ENCODE measurements at places on chromosomes 7 and 10.

- DNase-seq, result no peak
Measured at GRCh38 chr7:11584406-11585031, 247.5 kb downstream of the THSD7A start.

DNA sequence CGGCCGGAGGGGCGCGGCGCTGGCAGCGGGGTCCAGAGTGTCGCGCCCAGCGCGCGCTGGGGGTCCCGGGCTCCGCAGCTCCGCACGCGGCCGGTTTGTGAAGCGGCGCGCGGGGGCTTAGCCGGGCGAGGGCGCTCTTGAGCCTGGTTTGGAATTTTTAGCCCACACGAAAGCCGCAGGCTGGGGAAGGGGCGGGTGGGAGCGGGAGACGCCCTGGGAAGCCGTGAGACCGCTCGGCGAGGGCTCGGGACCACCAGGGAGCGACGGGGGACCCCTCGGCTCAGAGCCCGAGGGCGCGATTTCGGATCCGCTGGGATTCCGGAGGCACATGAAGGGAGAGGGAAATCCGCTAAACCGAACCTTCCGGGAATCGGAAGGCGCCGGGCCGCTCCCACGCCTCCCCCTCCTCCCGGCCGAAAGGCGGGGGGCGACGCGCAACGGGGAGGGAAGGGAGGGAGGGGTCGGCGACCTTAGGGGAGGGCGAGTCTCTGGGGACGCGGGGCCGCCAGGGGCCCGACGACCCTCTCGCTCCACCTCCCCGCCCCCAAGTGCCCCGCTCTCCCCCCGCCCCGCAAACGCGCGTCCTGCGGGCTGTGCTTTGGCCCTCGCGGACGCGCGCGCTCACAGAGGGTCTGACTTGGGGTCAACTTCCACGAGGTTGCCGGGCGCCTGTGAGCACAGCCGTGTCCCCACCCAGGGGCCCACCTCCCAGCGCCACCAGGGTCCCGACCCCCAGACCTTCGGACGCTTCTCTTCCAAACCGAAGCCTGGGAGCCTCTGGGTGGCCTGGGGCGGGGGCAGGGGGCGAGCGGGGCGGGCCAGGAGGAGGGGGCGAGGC, 5.1 kb upstream of the ELFN1 start:
- DNase-seq, result no peak

GRCh38 chr7:19964246-19964645, 190.8 kb upstream of the TMEM196 start:
- no peak for DNase-seq

- no peak for DNase-seq
Measured at GRCh38 chr10:28905371-28905770, 228.1 kb downstream of the BAMBI start.

- DNase-seq, result no peak
Measured at GRCh38 chr7:54069843-54070242, 472.3 kb upstream of the VSTM2A start.

DNA sequence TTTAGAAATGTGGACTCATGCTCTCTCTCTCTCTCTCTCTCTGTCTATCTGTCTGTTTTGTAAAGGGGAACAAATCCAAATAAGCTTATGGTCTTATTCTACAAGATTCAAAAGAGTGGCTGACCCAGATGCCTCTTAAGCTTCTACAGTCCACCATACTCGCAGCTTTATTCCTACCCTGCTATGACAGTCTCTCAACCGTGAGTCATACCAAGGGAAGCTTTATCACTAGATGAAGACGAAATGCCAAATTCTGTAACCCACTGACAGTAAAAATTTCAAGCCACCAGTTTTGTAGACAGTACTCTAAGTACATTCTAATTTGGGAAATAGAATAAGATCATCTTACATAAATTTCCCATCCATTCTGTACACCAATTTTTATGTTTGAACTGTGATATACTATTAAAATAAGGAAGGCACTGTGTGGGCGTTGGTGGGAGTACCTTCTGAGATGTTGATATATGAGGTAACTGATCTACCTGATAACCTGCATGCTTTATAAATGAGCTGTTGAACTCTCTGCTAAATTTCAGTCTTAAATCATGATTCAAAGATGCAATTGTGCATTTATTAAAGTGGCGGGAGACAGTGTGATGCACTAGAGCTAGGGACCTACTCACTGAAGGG, 153.2 kb downstream of the KLF6 start:
- no peak for DNase-seq

DNA sequence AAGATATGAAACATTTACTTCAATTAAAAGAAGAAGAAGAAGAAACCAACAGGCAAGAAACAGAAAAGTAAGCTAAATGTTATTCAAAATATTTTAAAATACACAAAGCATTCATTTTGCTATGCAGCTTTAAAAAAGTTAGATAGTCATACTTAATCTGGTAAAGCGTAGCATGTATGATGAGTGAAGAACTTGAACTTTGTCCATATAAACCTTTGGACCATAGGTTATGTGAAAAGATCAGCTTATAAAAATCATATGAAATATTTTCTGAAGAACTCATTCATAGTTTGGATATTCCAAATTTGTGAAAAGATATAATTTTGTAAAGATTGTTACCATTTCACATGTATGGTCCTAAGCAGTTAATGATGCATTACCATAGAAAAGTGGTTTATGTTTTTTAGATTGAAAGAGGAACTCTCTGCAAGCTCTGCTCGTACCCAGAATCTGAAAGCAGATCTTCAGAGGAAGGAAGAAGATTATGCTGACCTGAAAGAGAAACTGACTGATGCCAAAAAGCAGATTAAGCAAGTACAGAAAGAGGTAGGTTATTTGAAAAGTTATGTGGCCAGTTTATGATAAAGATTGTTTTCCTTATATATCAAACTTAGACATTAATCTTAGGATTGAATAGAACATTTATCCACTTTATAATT, 37.3 kb downstream of the KIF20B start:
- DNase-seq, result no peak

- no peak for DNase-seq
Measured at GRCh38 chr10:129966370-129966888, 2.4 kb upstream of the EBF3 start.

GRCh38 chr7:15305002-15305600, 256.7 kb downstream of the AGMO start:
- DNase-seq, result no peak

DNA sequence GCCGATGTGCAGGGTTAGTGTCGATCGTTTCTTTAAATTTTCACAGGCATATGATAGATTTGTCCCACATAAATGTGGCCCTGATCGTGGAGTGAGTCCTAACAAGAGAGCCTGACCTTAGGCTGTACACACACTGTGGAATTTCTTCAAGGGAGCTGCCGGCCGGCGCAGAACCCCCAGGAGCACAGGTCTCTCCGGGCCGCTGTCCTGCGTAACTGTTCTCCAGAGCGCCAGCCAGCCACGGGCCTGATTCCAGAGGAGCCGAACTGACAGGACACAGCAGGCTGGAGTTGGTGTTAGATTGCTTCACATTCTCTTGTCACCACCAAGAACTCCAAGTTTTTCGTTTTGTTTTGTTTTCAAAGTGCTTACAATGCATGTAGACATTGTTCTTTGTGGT, 37.3 kb downstream of the SHH start:
- no peak for DNase-seq

- DNase-seq, result no peak
Measured at GRCh38 chr10:30781670-30782121, 152.1 kb upstream of the LYZL2 start.

DNA sequence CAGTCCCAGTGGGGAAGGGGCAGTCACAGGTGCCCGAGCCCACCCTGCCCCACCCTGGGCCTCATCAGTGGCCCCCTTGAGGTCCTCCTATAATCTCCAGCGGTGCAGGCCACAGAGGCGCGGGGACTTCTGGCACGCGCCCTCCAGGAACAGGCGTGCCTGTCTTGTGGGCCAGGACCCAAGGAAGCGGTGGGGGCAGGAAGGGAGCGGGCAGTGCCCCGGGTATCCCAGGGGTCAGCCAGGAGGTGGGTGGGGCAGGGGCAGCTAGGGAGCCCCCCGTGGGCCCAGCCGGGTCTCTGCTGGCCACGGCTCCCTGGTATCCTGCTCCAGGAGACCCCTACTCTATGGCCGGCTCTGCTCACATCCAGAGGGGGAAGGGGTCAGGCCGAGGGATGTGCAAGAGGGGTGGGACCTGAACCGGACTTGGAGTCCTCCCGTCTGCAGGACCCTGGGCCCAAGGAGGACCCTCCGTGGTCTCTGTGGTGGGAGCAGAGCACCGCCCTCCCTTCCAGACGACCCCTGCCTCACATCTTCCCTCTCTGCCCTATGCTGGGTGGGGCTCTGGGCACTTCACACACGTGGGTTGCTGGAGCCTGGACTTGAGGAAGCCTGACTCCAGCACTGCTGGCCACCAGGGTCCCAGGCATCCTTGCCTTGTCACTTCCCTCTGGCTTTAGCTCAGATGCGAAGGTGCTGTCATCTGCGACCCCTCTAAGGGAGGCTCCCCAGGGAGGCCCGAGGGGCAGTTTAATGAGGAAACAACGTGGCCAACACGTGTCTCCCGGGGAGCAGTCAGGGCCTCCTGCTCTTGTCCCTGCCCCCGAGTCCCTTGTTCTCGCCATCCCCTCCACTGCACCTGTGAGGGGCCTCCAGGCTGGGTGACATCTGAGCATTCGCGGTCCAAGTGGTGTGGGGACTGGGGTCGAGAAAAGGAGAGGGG, 18.3 kb upstream of the GRIFIN start:
- no peak for DNase-seq

- DNase-seq, result no peak
Measured at GRCh38 chr10:69862882-69863530, 61.3 kb downstream of the COL13A1 start.

- no peak for DNase-seq
Measured at GRCh38 chr7:128108129-128108528, 76.9 kb upstream of the LRRC4 start.

DNA sequence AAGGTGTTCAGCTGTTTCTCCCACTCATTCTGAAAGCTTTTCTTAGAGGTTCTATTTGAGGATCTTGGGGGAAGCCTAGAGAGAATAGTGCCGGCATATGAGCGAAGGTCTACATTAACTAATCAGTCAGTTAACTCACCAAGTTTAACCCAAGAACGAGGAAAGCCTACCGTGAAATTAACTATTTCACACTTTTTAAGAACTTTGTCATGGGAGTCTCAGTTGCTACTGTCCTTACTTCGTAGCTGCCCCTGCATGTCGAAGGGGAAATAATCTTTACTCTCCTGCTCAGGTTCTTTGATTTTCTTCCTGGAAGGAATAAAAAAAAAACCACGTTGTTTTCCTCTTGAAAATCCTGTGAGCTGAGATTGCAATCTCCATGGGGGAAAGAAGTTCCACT, 115.1 kb downstream of the FRMD4A start:
- no peak for DNase-seq

- no peak for DNase-seq
Measured at GRCh38 chr7:74417419-74417971, 36.2 kb upstream of the GTF2IRD1 start.

GRCh38 chr10:74076961-74077360, 73.7 kb downstream of the AP3M1 start:
- no peak for DNase-seq

DNA sequence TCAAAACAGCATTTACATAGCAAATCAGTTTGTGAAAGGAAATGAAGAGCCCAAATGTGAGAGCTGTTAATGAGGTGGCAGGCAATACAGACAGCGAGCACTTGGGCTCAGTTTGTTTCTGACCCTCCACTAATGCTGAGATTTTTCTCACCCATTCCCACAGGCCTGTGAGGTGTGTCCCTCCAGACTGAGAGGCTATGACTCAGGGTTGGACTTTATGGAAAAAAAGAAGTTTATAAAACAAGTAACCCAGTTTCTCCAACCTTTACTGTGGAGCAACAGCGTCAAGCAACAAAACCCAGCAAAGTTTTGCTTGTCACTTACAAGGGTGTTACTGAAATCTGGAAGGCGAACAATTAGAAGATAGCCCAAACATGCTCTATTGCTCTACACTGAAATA, 4.9 kb upstream of the FEZF1 start:
- DNase-seq, result no peak

- no peak for DNase-seq
Measured at GRCh38 chr7:23607866-23608265, 10.7 kb downstream of the CCDC126 start.

GRCh38 chr7:65233409-65234034, 140.1 kb upstream of the ZNF92 start:
- DNase-seq, result no peak

DNA sequence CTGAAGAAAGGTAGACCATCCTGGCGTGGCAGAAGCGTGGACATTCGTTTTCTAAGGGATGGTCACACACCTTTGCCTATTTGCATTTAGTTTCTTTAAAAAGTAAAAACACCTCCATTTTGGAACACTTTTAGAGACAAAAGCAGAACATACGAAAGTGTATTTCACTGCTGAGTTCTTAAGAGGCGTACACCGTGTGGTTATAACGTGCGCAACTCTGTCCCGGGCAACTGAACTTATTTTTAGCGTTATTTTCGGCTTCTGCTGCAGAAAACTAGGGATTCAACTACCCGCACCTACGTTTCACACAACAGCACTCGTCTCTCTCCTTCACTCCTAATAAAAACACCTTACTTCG, 557 bp upstream of the LSM8 start:
- DNase-seq, result no peak

- DNase-seq, result no peak
Measured at GRCh38 chr7:32222251-32222900, 152.2 kb upstream of the PDE1C start.

DNA sequence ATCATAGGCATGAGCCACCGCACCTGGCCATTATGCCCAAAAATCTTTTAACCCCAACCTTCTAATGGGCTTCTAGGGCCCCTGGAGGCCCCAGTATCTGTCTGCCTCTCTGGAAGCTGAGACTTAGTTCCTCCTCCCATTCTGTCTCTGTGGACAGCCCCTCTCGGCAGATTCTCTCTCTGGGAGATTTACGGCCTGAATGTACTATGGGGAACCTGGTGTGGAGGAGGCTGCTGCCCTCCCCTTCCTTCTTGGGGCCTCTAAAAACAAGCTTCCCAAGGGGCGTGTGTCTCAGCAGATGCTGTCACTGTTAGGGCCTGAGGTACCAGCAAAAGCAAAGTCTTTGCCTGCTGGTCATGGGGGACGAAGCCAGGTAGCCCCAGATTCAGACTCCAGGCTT, 35.8 kb upstream of the PRKAR1B start:
- no peak for DNase-seq

GRCh38 chr7:133941496-133941895, 185.6 kb upstream of the LRGUK start:
- DNase-seq, result peak; percentile 69

DNA sequence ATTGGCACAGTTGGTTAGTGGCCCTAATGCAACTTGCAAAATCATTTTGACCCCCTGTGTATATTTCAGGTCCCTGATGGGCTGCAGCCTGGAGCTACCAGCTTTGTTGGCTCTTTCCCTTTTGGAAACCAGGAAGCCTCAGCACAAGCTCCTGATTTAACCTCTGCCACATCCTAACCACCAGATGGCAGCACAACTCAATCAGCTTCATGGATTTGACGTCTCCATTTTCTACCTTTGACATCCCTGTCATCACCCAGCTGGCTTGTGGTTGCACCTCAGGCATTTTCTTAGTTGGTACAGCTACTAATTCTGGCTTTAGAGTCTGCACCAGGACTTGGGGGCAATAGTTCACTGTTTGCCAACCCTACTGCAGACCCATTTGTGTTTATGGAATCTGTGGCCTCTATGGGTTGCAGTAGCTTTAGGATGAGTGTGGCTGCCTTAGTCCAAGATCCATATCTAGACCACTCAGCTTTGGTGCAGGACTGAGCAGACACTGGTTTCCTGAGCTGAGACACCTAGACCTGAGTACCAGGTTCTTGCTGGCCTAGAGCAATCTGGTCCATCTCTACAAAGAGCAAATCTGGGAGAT, 456.2 kb downstream of the REEP3 start:
- no peak for DNase-seq
